Activated gamma-delta T cell treated with anti-CD3 and anti-CD28 coated beads, Interleukin-2, amount 50 U/mL, for 16 hours (primary cell): ENCODE measurements at places on chromosomes 16 and 17.

- no peak for DNase-seq
Observed at GRCh38 chr17:67569015-67569451, 148.7 kb upstream of the NOL11 start.

DNA sequence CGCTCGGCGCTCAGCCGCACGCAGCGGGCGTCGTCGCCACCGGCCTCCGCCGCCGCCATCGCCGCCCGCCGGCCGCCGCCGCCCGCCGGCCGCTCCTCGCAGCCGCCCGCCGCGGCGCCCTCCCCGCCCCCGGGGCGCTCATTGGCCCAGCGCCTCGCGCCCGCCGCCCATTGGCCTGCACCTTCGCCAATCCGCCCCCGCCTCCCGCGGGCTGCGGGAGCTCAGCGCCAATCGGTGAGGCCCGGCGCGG, at the start of gene PGP:
TSS of gene PGP (minus strand) at position 122 of the 250 bp plus-strand sequence. CDS start at position 59, 63 bp downstream.
- DNase-seq: no peak

GRCh38 chr16:51116353-51116752, 34.7 kb downstream of the SALL1 start:
- DNase-seq: no peak

DNA sequence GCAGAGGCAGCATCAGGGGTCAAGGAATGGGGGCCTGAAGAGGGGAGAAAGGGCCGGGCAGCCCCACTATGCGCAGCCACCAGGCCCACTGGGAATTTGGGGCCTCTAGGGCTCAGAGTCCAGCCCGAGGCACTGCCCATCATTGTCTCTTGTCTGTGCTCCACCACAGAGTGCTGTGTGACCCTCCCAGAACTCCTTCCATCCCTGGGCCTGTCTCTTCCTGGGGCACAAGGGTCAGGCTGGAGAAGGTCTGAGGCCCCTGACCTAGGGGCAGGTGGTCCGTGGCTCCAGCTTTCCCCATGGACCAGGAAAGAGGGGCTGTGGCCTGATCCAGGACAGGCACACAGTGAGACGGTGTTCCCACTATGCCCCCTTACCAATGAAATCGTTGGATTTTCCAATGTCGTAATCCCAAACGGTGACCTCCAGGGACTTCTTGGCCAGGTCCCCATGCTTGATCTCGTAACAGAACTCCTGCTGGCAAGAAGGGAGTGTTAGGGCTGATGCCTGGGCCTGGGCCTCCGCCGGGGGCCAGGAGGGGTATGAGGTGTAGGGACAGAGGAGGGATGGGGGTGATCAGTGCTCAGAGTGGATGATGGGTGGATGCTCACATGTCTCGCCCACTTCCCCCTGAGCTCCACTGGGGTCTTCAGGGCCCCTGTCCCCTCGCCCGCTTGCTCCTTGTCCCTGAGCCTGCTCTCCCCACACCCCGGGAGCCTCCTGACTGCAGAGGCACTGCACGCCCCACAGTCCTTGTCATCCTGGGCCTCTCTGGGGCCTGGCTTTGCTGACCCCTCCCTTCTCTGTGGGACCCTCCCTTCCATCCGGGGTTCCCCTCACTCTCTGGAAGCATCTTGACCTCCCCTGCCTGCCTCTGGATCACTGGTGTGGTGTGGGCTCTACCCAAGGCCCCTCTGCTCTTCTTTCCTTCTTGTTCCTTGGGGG, 10.7 kb downstream of the SCGB1C2 start:
- DNase-seq: no peak

DNA sequence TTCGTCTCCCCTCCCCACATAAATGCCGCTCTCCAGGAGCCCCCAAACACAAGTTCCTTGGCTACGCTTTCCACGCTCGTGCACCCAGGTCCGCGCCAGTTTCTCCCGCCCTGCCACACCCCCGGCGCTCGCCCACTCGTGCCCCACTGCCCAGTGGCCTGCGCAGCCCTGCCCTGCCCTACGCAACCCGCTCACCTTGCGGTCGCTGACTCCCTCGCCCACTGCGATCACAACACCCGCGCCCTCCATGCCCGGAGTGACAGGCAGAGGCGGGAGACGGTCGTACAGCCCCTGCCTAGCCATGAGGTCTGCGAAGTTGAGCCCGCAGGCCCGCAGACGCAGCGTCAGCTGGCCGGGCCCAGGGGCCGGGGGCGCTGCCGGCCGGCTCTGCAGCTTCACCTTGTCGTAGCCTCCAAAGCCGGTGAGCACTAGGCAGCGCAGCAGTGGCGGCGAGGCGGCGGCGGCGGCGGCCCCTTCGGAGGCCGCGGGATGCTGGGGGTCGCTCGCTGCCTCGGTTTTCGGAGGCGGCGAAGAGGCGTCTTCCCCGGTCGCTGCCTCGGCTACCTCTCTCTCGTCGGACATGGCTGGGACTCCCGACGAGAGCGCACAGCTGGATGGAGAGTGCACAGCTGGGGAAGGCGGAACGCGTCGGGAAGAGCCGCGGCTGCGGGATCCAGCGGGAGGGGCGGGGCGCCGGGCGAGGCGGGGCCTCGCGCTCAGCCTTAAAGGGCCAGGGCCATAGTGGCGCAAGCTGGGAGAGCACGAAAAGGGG, at the start of gene VAT1:
TSS of gene VAT1 (minus strand) at position 645 of the 772 bp plus-strand sequence. CDS start at position 582, 63 bp downstream.
- peak; percentile 14 for DNase-seq

GRCh38 chr17:60659156-60659555, 18.5 kb upstream of the BCAS3 start:
- DNase-seq: no peak

DNA sequence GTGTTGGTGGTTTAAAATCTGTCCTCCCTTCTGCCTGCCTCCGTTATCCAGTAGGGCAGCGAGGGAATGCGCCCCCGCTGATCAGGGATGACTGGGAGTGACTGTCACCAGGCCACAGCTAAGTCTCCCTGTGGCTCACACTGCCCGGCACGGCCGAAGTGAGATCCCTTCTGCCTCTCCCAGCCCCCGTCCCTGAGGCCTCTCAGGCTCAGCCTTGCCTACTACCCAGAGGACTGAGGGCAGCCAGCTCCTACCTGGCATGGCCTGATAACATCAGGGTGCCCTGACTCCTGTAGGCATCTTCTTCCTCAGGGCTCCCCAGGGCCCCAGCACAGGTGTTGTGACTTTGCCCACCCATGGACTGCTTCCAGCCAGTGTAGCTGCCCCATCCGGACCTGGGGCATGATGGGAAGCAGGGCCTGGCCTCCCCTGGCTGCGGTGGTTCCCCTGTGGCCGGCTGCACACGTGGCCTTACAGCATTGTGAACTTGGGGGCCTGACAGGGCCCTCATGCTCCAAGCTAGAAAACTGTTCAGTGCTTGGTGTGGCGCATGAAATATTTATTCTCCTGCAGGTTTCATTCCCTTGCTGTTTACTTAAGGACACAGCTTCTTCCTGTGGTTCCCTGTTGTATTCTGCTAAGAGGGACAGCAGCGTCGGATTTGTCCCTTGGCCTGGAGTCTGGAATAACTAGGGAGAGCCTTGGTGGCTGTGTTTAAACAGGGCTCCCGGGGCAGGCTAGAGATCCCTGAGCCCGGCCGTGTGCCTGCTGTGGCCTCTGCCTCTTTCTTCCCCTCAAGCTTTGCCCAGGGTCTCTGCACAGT, 30.0 kb downstream of the GINS2 start:
- no peak for DNase-seq

DNA sequence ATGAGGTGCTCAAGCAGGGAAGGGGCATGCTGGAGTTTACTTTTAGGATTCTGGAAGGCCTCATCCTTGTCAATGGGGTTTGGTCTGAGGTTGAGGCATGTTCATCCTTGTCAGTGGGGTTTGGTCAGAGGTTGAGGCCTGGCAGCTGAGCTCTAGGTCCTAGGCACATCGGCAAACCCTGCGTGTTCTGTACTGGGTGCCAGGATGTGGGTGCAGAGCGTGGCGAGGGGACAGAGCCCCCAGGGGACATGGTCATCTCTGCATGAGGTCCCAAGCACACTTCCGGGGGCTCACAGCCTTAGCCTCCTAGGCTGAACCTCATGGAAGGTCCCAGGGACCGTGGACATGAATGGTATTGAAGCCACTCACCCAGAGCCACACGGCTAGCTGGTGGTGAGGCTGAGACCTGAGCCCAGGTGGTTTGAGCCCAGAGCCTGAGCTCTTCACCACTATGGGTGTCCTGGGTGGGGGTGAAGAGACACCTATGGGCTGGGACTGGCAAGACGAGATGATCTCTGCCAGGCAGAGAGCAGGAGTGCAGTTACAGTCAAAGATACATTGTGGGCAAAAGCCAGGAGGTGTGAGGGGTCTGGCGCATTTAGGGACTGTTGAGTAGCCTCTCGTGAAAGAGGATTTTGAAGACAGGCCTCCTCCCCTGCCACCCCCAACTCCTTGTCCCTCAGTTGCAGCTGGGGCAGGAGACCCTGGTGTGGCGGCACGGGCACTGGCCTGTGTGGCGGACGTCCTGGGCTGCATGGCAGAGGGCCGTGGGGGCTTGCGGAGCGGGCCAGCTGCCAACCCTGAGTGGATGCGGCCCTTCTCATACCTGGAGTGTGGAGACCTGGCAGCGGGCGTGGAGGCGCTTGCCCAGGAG, 19.3 kb downstream of the FCSK start:
- no peak for DNase-seq

GRCh38 chr16:82059983-82060421, 24.9 kb downstream of the HSD17B2 start:
- no peak for DNase-seq

GRCh38 chr16:58485184-58485887, 14.6 kb upstream of the NDRG4 start:
- DNase-seq: no peak

GRCh38 chr17:34076743-34077631, 178.1 kb upstream of the CCL2 start:
- DNase-seq: no peak

GRCh38 chr17:19402171-19402570, 8.9 kb upstream of the RNF112 start:
- no peak for DNase-seq

GRCh38 chr16:21283521-21284289, 5.6 kb upstream of the CRYM start:
- DNase-seq: no peak

DNA sequence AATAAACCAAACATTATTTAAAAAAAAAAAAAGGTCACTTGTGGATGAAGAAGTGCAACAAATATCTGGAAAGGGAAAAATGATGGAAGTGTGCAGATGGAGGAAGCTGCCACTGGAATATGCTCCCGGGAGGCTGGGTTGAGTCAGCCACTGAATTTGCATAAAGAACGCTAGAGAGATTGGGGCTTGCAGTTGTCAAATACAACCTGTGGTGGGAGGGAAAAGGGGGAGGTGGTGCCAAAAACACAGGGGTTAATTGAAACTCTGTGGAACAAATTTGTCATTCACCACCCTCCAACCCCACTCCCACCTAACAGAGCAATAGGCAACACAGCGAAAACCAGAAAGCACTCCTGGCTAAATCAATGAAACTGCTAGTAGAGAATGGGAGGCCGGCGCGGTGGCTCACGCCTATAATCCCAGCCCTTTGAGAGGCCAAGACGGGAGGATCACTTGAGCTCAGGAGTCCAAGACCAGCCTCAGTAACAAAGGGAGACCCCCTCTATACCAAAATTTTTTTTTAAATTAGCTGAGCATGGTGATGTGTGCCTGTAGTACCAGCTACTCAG, 37.6 kb upstream of the RPL38 start:
- no peak for DNase-seq

DNA sequence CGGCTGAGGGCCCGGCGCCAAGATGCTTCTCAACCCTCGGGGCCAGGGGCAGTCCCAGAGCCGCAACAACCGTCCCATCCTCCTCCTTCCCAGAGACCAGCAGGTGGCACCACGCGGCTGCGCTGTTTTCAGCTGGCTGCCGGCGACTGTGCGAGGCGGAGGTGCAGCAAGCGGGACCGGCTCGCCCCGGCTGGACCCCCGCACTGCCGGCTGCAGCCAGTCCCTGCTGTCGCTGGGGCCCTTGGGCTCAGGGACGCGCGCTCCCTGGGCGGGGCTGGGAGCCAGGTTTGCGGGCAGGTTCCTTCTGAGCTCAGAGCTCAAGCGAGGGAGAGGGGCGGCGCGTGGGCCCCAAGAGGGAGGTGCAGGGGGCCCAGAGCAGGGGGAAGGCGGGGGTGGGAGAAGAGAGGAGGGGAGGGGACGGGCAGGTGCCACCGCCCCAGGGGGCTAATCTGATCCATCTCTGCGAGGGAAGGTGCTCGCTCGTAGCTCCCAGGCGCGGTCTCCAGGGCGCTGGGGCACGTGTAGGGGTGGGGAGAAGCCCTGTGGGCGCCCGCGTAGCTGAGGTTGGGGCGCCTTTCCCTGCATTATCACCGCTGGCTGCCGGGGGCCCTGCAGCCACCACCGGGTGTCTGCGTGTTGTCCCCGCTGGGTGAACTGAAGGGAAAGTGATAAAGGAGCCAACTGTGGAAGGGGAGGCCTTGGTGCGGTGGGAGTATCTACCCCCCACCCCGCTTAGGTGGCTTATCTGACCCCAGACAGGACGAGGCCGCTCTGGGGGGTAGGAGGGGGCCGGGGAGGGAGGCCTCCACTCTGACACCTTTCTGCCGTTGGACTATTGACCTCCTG, 24.2 kb downstream of the STAT5A start:
- DNase-seq: peak; percentile 54

GRCh38 chr16:12145918-12146317, 169.4 kb downstream of the SNX29 start:
- no peak for DNase-seq

- no peak for DNase-seq
Observed at GRCh38 chr16:27127308-27127707, 60.6 kb downstream of the C16orf82 start.
